ENCODE measurements at places on chromosomes 7 and 10.

GRCh38 chr7:74672343-74672915 is 14.9 kb downstream of the GTF2I start:
- no peak for DNase-seq

DNA sequence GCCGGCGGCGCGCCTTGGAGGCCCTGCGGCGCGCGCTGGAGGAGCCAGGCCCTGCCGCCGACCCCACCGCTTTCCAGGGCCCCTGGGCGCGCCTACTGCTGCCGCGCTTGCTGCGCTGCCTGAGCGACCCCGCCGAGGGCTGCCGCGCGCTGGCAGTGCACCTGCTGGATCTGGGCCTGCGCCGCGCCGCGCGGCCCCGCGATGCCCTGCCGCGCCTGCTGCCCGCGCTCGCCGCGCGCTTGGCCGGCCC is 280 bp downstream of the DNAAF5 start:
- DNase-seq: no peak

DNA sequence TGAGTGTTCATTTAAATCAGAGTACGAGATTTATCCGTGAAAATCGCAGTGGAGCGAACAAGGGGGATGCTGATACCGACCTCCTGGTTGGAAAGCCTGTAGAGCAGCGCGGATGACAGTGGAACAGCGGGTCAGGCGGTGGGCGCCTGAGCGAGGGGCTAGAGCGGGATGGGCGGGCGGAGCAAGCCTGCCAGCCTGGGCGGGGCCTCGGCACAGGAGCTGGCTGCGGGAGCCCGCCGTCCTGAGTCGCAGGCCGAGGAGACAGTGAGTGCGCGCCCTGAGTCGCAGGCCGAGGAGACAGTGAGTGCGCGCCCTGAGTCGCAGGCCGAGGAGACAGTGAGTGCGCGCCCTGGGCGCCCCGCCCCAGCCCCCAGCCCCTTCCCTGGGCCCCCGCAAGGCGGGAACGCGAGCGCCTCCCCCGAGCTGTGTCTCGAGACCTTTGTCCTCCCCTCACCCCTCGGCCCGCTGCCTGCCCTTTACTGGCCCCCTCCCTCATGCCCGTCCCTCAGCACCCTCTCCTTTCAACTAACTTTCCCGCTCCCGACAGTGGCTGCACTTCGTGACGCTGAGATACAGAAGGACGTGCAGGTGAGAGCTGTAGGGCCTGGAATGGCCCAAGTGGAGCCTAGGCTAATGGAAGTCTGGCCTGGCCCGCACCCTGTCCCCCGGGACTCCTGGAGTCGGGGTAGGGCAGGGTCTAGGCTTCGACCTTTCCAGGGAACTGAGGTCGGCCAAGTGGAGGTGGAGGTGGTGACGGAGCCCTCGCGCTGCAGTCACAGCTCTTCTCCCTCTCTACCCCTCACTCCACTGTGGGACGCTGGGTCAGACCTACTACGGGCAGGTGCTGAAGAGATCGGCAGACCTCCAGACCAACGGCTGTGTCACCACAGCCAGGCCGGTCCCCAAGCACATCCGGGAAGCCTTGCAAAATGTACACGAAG is at the start of gene AS3MT:
Gene AS3MT, plus strand, starts transcription at position 213 of the 941 bp plus-strand sequence. Its CDS starts 123 bp downstream, at position 336.
- DNase-seq: no peak

- peak; percentile 6 for DNase-seq
These were observed 6.5 kb upstream of the DENND2A start for GRCh38 chr7:140646931-140647647.

DNA sequence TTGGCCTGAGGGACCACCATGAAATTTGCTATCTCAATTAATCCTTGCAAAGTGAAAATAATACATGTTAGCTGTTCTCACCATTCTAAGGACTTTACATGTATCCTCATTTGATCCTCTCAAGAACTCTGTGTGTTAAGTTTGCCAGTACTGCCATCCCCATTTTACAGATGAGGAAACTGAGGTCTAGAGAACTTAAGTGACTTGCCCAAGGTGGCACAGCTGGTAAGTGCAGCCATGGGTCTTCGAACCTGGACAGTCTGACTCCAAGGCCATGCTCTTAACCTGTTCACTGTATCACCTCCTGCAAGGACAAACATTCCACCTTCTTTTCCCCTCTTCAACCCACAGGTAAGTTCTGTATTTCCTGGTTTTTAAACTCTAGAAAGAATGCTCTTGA is 85.3 kb upstream of the NFE2L3 start:
- no peak for DNase-seq

DNA sequence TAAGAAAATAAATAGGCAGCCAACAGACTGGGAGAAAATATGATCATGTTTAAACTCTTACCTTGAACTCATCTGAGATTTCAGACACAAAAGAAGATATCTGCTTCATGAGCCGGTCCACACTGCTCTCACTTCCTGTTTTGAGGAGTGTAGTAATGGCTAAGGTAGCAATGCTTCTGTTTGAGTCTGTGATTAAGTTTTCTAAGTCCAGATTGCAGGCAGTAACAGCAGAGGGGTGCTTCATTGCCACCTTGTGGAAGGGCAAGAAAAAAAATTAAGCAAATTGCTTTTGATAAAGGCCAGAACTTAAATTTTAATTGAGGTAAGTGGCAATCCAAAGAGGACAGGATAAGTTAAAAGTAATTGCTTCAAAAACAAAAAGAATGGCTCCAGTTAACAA is 69.1 kb downstream of the MEST start:
- DNase-seq: no peak

- DNase-seq: no peak
These were observed 11.7 kb upstream of the CPA4 start for GRCh38 chr7:130281260-130281659.

DNA sequence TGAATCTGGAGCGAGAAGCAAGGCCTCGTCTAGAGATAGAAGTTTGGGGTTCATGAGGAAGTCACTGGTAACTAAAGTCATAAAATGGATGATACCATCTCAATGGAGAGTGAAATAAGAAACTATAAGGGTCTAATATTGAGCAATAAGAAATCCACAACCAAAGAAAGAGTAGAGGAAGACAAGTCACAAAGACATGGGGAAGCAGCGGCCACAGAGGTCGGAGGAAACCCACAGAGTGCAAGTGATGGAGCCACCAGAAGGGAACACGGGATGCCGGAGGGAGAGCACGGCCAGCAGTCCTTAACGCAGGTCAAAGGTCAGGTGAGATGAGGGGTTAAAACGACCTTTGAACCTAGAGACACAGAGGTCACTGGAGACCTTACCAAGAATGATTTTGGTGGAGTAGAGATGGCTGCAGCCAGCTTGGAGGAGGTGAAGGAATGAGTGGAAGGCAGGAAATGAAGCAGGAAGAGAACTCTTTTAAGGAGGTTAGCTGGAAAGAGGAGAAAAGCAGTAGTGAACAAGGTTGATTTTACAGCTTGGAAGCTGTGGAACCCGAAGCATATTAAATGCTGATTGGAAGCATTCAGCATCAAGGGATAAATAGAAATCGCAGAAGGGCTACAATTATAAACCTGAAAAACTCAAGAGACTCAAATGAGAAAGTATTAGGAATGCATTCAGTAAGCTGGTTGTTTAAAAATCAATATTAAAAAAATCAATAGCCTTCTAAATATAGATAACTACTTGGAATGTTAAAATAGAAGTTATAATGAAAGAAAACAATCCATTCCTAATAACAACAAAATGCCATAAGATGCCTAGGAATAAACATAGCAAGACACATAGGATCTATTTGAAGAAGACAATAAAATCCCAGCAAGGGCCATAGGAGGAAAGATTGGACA is 93.7 kb downstream of the SVOPL start:
- DNase-seq: no peak

DNA sequence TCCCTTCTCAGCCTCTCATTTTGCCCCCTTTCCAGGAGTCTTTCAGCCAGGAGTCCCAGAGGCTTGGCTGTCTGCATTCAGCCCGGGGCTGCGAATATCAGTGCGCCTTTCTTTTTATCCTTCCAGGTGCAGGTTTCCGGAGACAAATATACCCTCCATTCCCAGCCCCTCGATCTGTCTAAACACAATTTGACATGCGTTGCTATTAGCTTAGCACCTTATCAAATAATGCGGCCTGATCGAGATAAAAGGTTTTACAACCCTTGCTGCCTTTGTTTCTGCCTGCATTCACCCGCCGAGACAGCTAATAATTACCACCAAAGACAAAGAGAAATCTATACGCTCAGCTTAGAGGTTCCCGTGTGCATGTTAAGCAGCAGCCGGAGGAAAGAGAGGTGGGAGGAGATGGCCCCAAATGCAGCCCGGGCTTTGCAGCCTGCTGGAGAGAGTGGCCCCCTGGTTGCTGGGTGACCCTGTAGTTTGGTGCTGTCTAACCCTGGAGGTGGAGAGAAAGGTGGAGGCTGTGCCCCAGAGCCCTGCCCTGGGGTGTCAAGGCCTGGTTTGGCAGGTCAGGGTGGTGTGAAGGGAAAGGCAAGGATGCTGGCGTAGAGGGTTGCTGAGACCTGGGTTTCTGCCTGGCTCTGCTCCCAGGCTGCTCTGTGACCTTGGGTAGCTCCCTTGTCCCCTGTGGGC is 185.3 kb downstream of the RPS24 start:
- no peak for DNase-seq

GRCh38 chr10:73044378-73045285 is 52.0 kb downstream of the P4HA1 start:
- no peak for DNase-seq

DNA sequence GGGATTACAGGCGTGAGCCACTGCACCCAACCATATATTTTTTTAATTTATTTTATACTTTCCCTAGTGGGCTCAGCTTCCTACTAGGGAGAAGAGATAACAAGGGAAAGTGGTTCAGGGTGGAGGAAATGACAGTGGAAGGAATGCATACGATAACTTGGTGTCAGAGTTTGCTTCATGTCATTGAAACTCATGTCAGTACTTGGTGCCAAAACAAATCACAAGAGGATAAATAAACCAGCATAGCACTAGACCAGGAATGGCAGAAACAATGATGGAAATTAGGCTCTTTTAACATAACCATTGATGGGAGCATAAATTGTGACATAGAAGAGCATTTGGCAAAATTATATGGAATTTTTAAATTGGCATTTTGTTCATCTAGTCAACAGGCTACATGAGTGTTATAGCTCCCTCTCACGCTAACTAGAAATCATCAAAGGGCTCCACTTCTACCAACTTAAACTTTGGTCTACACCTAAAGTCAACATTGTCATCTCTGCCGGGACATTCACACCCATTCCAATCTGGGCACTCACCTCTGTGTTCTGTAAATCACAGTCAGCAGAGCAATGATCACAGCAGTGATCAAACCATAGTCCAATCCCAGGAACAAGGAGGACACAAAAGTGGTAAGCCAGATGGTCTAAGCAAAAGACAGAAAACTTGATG is 41.2 kb downstream of the PSMC2 start:
- no peak for DNase-seq

DNA sequence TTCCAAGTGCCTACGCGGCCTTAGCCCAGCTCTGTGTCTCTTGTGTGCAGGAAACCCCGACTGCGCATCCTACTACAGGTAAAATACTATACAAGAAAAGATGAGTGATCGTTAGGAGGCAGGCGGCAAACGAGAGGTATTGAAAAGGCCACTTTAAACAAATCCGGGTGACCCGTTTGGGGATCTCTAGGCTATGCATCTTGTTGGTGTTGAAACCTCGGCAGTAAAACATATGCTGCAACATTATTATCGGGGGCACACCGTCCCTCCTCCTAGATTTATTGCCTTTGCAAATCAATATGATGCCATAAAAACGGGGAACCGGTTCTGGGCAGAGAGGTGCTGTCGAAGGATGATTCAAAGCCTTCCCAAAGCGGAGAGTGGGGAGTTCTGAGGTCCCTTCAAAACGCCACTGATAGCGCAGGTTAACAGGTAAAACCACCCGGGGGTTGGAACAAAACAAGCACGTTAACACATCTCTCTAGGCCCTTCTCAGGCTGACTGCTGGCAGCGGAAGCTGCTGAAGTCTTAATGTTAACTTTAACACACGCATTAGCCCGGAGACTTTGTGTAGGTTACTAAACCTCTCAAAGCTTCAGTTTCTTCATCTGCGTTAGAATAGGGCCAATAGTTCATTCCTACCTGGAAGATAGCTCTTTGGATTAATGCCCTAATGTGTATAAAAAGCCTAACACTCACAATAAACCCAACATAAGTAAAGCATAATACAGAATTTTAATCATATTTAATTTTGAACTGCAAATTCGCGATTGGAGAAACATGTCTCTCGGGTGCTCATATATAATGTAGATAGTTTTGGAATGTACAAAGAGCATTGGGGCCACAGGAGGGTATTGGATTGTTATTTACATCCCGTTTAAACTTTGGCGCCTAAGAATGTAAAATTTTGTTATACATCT is 2.6 kb upstream of the TBX20 start:
- DNase-seq: no peak

DNA sequence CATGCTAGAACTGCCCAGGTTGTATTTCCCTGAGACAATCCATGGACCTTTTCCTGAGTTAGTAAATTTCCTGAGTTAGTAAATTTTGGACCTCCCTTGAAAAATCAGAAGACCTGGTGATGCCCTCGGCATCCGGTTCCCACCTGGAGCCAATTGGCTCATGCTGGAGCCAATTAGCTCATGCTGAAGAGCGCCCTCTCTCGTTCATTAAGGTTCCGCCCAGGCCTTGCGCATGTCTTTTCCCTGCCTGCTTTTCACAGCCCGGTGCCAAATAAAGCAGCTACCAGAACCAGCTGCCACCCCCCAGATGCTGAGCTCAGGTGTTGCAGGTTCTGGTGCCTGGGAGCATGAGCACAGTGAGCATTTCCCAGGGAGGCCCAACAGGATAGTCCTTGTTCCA is 96.2 kb downstream of the APBB1IP start:
- no peak for DNase-seq

- peak; percentile 59 for DNase-seq
These were observed 172.6 kb upstream of the TNRC18 start for GRCh38 chr7:5596046-5596895.

DNA sequence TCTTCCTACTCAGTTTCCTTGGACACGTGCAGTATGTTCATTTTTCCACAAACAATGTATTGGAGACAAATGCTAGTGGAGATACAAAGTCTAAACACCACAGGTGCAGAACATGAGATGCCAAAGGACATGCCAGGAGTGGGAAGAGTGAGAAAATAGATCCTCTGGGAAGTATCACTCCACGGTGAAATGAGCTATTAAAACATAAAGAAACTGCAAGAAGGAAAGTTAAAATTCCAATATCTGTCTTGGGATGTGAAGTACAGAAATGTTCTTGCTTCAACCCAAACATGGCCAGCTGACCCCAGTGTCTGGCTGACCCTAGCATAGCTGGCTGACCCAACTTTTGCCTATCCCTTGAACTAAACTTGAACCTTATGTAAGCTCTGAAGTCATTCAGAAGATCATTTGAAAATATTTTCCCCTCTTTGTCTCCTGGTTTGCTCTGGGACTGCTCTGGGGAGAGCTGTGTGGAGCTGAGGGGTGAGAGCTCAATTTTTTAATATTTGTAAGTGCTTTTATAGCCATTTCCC is 59.5 kb downstream of the FZD1 start:
- DNase-seq: no peak

GRCh38 chr10:71821909-71822763 is 28.9 kb downstream of the PSAP start:
- no peak for DNase-seq

GRCh38 chr7:29866490-29866930 is 60.2 kb downstream of the WIPF3 start:
- no peak for DNase-seq

GRCh38 chr10:69955897-69956740 is 96.5 kb upstream of the MACROH2A2 start:
- no peak for DNase-seq
